T-helper 17 cell (primary cell): ENCODE measurements at places on chromosomes 11 and 22.

GRCh38 chr22:23072911-23073491, 2.7 kb downstream of the GNAZ start:
- H3K27ac ChIP-seq = no peak overlapping the region
- H3K36me3 ChIP-seq = no peaks in the 10 kb centered on the region
- peaks cover 16% of the 10 kb centered on the region for H3K27me3 ChIP-seq
- H3K4me1 ChIP-seq = peaks cover 8% of the 10 kb centered on the region

- peak overlapping the region; percentile 58 for H3K4me3 ChIP-seq
- H3K27ac ChIP-seq = peak overlapping the region; percentile 69
Measured at GRCh38 chr11:62508336-62509058, 38.1 kb downstream of the AHNAK start.

GRCh38 chr22:48118654-48119053, 1356.2 kb downstream of the TBC1D22A start:
- H3K27ac ChIP-seq = no peak overlapping the region
- H3K36me3 ChIP-seq = no peaks in the 10 kb centered on the region
- H3K27me3 ChIP-seq = peaks cover 26% of the 10 kb centered on the region
- H3K4me1 ChIP-seq = no peaks in the 10 kb centered on the region
- DNase-seq = no peak
- H3K4me3 ChIP-seq = no peak overlapping the region

- H3K4me1 ChIP-seq = peaks cover 12% of the 10 kb centered on the region
- no peak overlapping the region for H3K4me3 ChIP-seq
- H3K27me3 ChIP-seq = no peaks in the 10 kb centered on the region
- DNase-seq = no peak
- no peak overlapping the region for H3K27ac ChIP-seq
Measured at GRCh38 chr22:26553056-26553752, 36.7 kb downstream of the TPST2 start.

GRCh38 chr11:5366856-5367255, 15.5 kb downstream of the OR51B6 start:
- H3K4me1 ChIP-seq = no peaks in the 10 kb centered on the region
- no peak overlapping the region for H3K4me3 ChIP-seq
- no peak for DNase-seq

GRCh38 chr11:11082646-11083045, 224.8 kb upstream of the ZBED5 start:
- peaks cover 43% of the 10 kb centered on the region for H3K27me3 ChIP-seq
- no peak overlapping the region for H3K27ac ChIP-seq
- DNase-seq = no peak
- H3K36me3 ChIP-seq = peaks cover 5% of the 10 kb centered on the region
- H3K4me3 ChIP-seq = no peak overlapping the region

DNA sequence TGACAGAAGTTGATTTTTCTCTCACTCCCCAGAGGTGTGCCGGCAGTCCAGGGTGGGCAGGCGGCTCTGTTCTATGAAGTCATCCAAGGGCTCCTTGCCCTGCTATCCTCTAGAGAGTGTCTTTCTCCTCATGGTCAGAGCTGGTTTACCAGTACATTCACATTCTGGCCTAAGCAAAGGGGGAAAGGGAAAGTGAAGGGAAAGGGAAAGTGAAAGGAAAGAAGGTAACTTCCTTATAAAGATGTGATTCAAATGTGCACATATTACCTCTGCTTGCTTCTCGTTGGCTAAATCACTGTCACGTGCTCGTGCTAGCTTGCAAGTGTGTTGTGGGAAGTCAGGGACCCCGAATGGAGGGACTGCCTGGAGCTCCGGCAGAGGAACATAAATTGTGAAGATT, 2.9 kb upstream of the HTATIP2 start:
- peak overlapping the region; percentile 43 for H3K4me3 ChIP-seq
- H3K27ac ChIP-seq = peak overlapping the region; percentile 47
- peaks cover 11% of the 10 kb centered on the region for H3K27me3 ChIP-seq
- no peaks in the 10 kb centered on the region for H3K36me3 ChIP-seq
- peaks cover 39% of the 10 kb centered on the region for H3K4me1 ChIP-seq

- H3K27me3 ChIP-seq = peaks cover 36% of the 10 kb centered on the region
- peaks cover 3% of the 10 kb centered on the region for H3K36me3 ChIP-seq
- H3K4me3 ChIP-seq = no peak overlapping the region
- no peak for DNase-seq
- peaks cover 4% of the 10 kb centered on the region for H3K4me1 ChIP-seq
Measured at GRCh38 chr11:19818619-19819018, 106.0 kb downstream of the NAV2 start.

DNA sequence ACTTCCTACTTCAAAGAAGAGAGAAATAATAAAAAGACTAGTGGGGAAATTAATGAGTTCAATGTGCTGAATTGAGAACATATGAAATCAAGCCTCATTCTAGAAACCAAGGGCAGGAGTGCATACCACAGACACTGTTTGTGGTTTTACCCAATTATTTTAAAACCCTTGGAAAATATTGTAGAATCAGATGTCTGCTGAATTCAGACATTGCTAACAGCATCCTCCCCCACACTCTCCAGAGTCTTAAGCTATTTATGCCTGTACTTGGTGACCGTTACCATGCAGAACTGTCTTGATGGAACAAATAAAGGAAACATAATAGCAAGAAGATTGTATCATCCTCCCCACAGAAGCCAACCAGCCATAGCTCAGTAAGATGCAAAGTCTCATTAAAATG, 850.1 kb downstream of the NTM start:
- no peaks in the 10 kb centered on the region for H3K27me3 ChIP-seq
- no peak overlapping the region for H3K27ac ChIP-seq
- no peaks in the 10 kb centered on the region for H3K36me3 ChIP-seq
- H3K4me1 ChIP-seq = peaks cover 2% of the 10 kb centered on the region
- no peak overlapping the region for H3K4me3 ChIP-seq

- no peak for DNase-seq
- H3K36me3 ChIP-seq = no peaks in the 10 kb centered on the region
- no peak overlapping the region for H3K4me3 ChIP-seq
- no peaks in the 10 kb centered on the region for H3K27me3 ChIP-seq
- no peaks in the 10 kb centered on the region for H3K4me1 ChIP-seq
Measured at GRCh38 chr11:37597776-37598175, 999.7 kb upstream of the RAG2 start.

DNA sequence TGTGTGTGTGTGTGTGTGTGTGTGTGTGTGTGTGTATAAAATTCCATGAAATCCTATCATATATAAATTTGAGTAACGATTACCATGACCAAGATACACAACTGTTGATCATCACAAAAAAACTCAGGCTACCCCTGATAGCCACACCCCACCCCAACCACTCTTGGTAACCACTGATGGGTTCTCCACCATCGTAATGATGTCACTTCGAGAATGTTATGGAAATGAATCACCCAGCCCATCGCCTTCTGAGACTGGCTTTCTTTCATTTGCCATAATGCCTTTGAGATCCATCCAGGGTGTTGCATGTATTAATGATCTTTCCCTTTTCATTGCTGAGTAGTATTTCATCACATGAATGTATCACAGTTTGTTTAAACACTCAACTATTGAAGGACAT, 496.0 kb downstream of the MIAT start:
- no peak for DNase-seq
- no peaks in the 10 kb centered on the region for H3K36me3 ChIP-seq
- H3K4me3 ChIP-seq = no peak overlapping the region
- no peak overlapping the region for H3K27ac ChIP-seq

DNA sequence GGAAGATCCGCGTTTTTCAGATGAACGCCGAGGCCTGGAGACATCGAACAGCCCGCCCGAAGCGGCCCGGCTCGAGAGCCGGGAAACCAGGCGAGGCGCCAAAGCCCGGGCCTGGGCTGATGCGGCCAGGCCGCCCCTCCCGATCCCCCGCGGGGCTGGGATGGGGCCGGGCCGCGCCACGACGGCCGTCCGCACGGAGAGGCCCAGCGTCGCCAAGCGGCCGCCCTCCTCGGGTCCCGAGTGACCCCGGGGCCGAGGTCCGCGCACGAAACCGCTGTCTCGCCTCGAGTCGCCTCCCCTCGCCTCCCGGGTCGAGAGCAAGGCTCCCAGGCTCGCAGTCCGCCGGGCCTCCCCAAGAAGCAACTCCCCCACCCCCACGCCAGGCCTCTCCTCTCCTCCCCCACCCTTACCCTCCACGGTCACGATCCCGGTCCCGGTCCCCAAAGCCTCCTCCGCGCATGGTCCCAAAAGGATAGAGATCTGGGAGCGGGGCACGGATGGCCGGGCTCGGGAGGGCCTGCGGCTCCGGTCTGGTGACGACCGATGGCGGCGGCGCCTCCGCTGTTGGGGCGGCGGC, 482 bp downstream of the DDX17 start:
- peak; percentile 50 for DNase-seq
- peaks cover 47% of the 10 kb centered on the region for H3K4me1 ChIP-seq
- peak overlapping the region; percentile 99 for H3K4me3 ChIP-seq
- peak overlapping the region; percentile 98 for H3K27ac ChIP-seq
- H3K36me3 ChIP-seq = peaks cover 6% of the 10 kb centered on the region

DNA sequence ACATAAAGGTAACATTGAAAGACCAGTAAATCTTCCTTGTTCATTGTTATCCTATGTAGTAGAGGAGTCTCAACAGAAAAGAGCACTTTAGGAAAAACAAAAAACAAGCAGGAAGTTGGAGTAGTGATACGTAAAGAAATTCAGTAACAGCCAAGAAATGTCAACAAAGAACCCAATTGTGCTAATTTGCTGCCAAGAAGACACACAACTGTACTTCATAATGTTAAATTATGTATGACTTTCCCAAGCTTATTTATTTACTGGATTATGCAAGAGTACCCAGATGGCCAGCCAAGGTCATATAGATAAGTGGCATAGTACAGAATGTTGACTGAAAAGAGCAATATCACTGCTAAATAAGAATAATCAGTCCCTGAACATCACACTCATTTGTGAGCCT, 264.7 kb upstream of the CCDC179 start:
- H3K36me3 ChIP-seq = no peaks in the 10 kb centered on the region
- no peak overlapping the region for H3K4me3 ChIP-seq
- no peaks in the 10 kb centered on the region for H3K4me1 ChIP-seq

- peak overlapping the region; percentile 19 for H3K27ac ChIP-seq
- H3K27me3 ChIP-seq = no peaks in the 10 kb centered on the region
- H3K4me1 ChIP-seq = peaks cover 19% of the 10 kb centered on the region
- peak overlapping the region; percentile 78 for H3K4me3 ChIP-seq
- peaks cover 7% of the 10 kb centered on the region for H3K36me3 ChIP-seq
Measured at GRCh38 chr11:417652-418342, 3.0 kb upstream of the SIGIRR start.

GRCh38 chr11:119421941-119422808, 797 bp downstream of the THY1 start:
- peaks cover 31% of the 10 kb centered on the region for H3K4me1 ChIP-seq
- DNase-seq = no peak
- peaks cover 64% of the 10 kb centered on the region for H3K27me3 ChIP-seq
- peak overlapping the region; percentile 92 for H3K4me3 ChIP-seq
- H3K27ac ChIP-seq = peak overlapping the region; percentile 82

- H3K27ac ChIP-seq = no peak overlapping the region
- H3K27me3 ChIP-seq = peaks cover 62% of the 10 kb centered on the region
- H3K4me1 ChIP-seq = peaks cover 20% of the 10 kb centered on the region
- H3K4me3 ChIP-seq = no peak overlapping the region
- no peak for DNase-seq
- peaks cover 9% of the 10 kb centered on the region for H3K36me3 ChIP-seq
Measured at GRCh38 chr22:17366329-17366728, 2.9 kb upstream of the CECR2 start.

- no peak overlapping the region for H3K4me3 ChIP-seq
- H3K27ac ChIP-seq = no peak overlapping the region
- H3K4me1 ChIP-seq = no peaks in the 10 kb centered on the region
- H3K36me3 ChIP-seq = no peaks in the 10 kb centered on the region
- no peak for DNase-seq
- no peaks in the 10 kb centered on the region for H3K27me3 ChIP-seq
Measured at GRCh38 chr11:83895516-83895915, 609.3 kb upstream of the CCDC90B start.

DNA sequence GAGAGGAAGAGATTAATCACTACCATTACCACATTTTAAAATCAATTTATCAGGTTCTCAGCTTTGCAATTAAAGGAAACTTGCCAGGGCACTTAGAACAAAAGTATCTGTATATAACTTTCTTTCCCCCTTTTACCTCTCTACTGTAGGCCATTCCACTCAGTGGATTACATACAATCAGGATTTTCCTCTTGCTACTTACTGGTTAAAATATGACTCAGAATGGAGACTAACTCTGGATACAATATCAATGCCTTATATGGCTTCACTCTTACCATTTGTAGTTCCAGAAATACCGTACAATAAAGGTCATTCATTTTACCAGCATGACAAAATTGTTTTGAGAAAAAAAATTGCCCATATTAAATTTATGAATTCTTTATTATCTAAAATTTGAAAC, 706.8 kb downstream of the KCNA4 start:
- H3K27me3 ChIP-seq = no peaks in the 10 kb centered on the region
- DNase-seq = no peak
- no peaks in the 10 kb centered on the region for H3K4me1 ChIP-seq
- no peak overlapping the region for H3K27ac ChIP-seq
- no peak overlapping the region for H3K4me3 ChIP-seq
- H3K36me3 ChIP-seq = no peaks in the 10 kb centered on the region

DNA sequence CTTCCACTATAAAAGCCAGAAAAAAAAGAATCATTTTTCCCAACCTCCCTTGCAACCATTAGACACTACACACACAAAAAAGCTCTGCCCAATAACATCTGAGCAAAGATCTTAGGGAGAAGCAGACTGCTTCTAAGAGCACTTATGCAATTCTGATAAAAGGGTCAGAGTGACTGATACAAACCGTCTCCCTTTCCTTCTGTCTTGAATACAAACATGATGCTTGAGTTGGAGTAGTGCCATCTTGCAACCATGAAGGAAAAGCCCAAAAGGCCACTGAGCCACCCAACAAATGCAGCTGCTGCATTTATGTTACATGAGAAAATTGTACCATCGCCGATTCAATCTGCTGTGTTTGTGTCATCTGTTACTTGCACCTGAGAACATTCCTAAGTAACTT, 47.6 kb upstream of the EED start:
- H3K27me3 ChIP-seq = no peaks in the 10 kb centered on the region
- no peaks in the 10 kb centered on the region for H3K36me3 ChIP-seq
- no peak overlapping the region for H3K4me3 ChIP-seq
- DNase-seq = no peak
- H3K27ac ChIP-seq = no peak overlapping the region

DNA sequence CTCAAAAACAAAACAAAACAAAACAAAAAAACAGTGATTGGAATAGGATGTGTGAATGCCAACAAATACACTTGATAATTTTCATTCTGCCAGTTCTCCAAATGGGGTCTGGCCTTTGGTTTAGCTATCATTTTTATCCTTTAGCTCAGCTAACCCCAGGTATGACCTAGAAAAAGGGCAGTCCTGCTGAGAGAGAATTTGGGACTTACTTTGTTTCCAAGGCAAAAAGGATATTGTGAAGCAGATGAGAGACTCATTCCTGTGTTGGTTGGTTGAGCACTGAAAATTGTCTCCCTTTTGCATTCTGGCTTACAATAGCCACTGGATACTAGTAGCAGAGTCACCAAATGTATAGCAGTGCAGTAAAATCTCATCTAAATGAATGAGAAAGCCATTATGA, 8.9 kb downstream of the TTC9C start:
- no peak overlapping the region for H3K4me3 ChIP-seq
- no peak overlapping the region for H3K27ac ChIP-seq
- H3K36me3 ChIP-seq = no peaks in the 10 kb centered on the region

DNA sequence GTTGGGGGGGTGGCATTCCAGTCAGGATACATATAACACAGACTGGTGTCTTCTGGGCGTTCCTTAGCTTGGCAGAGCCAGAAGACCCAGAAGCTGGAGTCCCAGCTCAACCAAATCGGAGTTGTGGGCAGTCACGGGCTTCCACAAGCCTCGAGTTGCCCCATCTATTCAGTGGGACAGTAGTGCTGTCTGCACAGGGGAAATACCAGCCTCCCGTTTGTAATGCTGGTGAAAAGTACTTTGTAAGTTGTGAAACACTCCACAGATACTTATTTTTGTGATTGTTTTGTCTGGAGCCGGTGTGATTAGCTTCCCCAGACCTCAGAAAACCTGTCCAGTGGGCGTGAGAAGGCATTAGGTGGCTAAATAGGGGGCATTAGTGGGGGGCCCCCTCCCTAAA, 13.6 kb downstream of the DGKZ start:
- peaks cover 38% of the 10 kb centered on the region for H3K4me1 ChIP-seq
- H3K4me3 ChIP-seq = peak overlapping the region; percentile 90
- DNase-seq = no peak
- H3K36me3 ChIP-seq = no peaks in the 10 kb centered on the region
